ENCODE measurements at places on chromosomes 16 and 17.

DNA sequence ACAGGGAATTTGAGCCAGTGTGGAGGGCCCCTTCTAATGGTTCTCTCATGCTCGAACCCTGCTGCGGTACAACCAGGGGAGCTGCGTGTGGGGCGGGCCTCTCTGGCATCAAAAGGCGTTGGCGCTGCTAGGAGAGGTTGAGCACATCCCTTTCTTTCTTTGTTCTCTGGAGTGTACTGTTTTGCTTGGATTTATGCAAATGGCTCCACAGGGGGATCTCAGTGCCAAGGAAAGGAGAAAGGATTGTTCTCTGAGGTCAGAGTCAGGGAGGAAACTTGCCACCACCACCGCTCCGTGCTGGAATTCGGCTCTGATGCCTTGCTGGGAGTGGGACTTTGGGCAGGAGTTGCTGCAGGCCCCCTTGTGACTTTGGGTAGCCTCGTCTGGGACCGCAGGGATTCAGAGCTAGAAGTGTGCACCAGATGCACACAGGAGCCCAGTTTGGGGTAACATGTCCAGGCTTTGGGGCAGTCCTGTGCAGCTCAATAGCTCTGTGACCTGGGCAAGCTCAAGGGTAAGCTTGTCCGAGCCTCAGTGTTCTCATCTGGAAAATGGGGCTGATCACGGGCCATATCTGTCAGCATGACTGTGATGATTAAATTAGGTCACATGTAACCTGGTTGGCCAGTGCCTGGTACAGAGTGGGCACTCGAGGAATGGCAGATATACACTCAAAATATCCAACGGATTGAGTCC, 353.0 kb upstream of the EEF2KMT start:
- no peak overlapping the region for H3K27ac ChIP-seq
- no peak overlapping the region for H3K4me3 ChIP-seq
- no peak for DNase-seq

DNA sequence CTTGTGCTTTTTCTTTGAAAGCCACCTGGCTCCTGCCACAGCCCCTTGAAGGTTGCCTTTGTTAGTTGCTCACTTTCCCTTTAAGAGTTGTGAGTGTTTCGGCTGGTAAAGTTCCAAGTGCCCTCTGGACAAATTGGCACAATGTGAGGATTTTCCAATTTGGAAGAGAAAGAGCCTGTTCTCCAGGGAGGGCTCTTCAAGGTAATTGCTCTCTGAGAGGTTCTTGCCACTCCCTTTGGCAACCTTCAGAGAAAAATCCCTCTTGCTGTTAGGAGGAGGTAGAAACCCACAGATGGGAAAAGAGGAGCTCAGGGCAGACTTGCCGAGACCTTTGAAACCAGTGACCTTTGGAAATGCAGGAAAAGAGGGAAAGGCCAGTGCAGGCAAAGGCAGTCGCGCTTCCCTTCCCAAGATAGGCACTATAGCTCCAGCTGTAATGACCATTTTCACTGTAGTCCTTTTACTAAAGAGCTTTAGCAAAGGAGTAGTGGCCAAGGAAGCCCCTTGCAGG, 49.0 kb upstream of the AKAP1 start:
- H3K27ac ChIP-seq = no peak overlapping the region
- H3K27me3 ChIP-seq = peaks cover 45% of the 10 kb centered on the region
- DNase-seq = no peak

DNA sequence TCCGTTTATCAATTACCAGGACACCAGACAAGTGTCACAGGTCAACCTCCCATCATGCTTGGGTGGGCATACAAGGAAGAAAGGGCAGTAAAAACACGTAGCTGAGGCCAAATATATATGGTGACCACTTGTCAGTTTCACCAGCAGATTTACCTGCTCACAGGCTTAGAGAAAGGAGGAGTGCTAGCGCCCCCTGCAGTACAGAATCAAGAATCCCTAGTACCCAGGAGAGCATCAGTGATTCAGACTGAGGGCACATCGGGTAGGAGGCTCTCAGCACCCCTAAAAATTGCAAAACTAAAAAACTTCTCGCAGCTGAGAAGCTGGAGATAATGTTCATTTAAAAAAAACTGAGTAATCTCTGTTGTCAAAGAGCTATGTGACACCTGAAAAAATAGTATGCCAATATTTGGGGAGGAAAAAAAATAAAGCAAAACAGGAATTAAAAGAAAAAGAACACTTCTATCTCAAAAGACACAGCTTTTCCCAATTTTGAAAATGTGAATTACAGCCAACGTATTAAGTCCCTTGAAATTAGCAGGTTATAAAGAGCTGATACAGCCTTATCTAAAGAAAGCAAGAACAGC, 21.2 kb upstream of the MON1B start:
- H3K27me3 ChIP-seq = peaks cover 19% of the 10 kb centered on the region
- no peak overlapping the region for H3K27ac ChIP-seq
- H3K4me1 ChIP-seq = no peaks in the 10 kb centered on the region
- H3K4me3 ChIP-seq = no peak overlapping the region
- no peaks in the 10 kb centered on the region for H3K36me3 ChIP-seq

DNA sequence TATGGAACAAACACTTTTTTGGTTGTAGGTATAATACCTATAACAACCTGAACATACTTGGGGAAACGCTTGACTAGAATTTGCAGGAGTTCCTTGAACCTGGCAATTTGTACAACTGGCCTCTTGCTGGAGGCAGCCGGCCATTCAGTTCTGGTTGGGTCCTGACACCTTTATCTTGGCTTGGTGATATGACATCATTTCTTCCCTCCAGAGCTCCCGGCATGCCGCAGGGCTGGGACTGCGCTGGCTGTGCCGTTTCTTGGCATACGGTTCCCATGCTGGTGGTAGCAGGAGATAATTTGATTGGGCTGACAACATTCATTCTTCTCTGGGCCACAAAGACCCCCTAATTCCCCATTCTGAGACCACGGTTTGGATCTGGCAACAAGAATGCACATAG, 87.5 kb downstream of the ASIC2 start:
- no peaks in the 10 kb centered on the region for H3K36me3 ChIP-seq
- H3K4me1 ChIP-seq = no peaks in the 10 kb centered on the region
- H3K27me3 ChIP-seq = peaks cover 3% of the 10 kb centered on the region
- no peak overlapping the region for H3K4me3 ChIP-seq
- H3K27ac ChIP-seq = no peak overlapping the region

- peaks cover 37% of the 10 kb centered on the region for H3K4me1 ChIP-seq
- no peak for DNase-seq
- no peaks in the 10 kb centered on the region for H3K27me3 ChIP-seq
- H3K27ac ChIP-seq = peak overlapping the region; percentile 89
Measured at GRCh38 chr17:64661726-64661975, 456 bp downstream of the SMURF2 start.
